ENCODE measurements at places on chromosomes 16 and 17.

GRCh38 chr16:67861877-67862276, 11.0 kb upstream of the EDC4 start:
- no peak for DNase-seq

GRCh38 chr17:43631429-43631828, 30.3 kb downstream of the MEOX1 start:
- DNase-seq = no peak

- DNase-seq = no peak
These were observed 5.6 kb downstream of the SF3B3 start for GRCh38 chr16:70529051-70529777.

GRCh38 chr17:76467366-76467765, at the start of gene AANAT:
Gene AANAT, plus strand, starts transcription at chr17:76467603. Its CDS starts 1,144 bp downstream, at chr17:76468747.
- DNase-seq = no peak

GRCh38 chr16:66899310-66899944, 19.1 kb downstream of the PDP2 start:
- DNase-seq = no peak

GRCh38 chr16:81599034-81599744, 154.6 kb downstream of the CMIP start:
- no peak for DNase-seq

- DNase-seq = no peak
These were observed 42.1 kb upstream of the DNAH17 start for GRCh38 chr17:78619334-78619733.

DNA sequence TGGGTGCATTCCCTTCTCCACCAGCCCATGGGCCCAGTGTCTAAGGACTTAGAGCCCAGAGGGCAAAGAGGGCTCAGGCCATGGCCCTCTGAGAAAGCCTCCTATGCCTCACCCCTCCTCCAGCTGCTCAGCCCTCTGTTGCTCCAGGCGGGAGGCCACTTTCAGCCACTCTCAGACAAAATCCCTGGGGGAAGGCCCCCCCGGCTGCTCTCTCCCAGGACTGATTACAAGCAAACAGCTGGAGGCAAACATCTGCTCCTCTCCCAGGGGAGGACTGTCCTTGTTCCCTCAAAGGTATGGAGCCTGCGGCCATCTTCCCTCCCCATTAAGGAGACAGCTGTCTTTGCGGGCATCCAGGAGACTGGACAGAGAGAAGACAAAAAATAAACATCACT, 54.9 kb upstream of the DLX4 start:
- no peak for DNase-seq

DNA sequence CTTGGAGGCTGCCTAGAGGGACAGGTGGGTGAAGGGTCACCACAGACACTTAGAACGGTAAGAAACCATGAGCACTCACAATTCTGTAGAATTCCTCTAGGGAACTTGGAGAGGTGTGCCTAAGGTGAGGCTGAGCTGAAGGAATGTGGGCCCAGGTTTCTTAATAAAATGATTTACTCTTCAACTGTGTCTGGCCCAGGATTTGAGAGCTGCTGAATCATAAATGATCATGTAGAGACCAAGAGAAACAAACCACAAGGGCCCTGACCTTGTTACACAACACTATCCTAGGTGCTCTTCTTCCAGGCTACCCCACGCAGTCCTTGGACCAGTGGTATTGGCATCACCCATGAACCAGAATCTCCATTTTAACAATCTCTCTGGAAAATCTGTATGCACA, 27.7 kb downstream of the ZNF18 start:
- DNase-seq = no peak

GRCh38 chr17:65360961-65361552, 200.4 kb downstream of the AXIN2 start:
- DNase-seq = no peak

GRCh38 chr16:83602761-83603722, 204.7 kb upstream of the HSBP1 start:
- DNase-seq = peak; percentile 4

GRCh38 chr16:7614021-7614795, 281.6 kb downstream of the RBFOX1 start:
- no peak for DNase-seq

Data from activated CD8-positive, alpha-beta memory T cell treated with anti-CD3 and anti-CD28 coated beads for 24 hours (primary cell).